Caco-2 (cell line): ENCODE measurements at places on chromosomes 5 and 9.

GRCh38 chr5:162190-162564 lies 29.1 kb upstream of the LRRC14B start:
- no peak for DNase-seq
- no peaks in the 10 kb centered on the region for H3K4me1 ChIP-seq
- H3K4me3 ChIP-seq, result no peak overlapping the region
- H3K27ac ChIP-seq, result no peak overlapping the region
- H3K36me3 ChIP-seq, result no peaks in the 10 kb centered on the region; the same call in 1 of the 2 replicates

DNA sequence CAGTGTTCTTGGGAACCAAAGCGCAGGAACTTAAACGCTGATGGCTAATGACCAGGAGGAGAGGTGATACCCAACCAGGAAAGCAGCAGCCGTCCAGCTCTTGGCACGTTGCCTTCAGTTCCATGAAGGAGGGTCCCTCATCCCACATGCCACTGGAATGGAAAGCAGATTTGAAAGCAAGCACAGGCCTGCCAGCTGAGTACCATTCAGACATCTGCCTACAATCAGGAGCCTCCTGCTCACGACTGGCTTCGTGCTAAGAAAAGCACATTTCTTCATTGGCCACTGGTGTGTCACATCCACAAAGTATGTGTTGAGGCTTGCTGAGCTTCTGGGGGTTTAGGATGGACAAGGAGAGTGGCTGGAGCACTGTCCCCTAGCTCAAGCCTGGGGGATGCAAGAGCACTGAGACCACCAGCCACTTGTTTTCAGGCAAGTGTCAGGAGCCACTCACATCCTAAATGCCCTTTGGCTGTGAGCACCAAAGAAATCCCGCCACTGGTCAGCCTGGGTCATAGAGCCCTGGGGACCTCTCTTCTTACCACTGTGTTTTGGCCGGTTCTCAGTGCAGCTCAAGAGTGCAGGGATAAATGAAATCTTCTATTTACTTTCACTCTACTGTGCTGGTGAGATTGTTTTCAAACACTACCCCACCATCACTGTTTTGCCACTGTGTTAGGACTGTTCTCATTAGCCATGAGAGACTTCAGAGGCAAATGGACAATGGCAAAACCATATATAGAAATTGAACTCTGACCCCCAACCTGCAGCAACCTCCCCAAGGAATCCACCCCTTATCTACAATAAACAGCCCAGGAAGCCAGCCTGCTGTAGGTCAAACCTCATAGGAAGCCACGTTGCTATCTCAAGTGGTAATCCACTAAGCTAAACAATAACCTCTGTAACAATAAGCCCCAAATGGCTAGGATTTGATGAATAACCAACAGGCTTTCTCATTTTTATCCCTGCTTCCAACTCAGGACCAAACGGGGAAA lies 58.3 kb downstream of the MTX3 start:
- H3K4me3 ChIP-seq, result no peak overlapping the region
- no peaks in the 10 kb centered on the region for H3K27me3 ChIP-seq
- H3K36me3 ChIP-seq, result no peaks in the 10 kb centered on the region
- no peak overlapping the region for H3K27ac ChIP-seq

DNA sequence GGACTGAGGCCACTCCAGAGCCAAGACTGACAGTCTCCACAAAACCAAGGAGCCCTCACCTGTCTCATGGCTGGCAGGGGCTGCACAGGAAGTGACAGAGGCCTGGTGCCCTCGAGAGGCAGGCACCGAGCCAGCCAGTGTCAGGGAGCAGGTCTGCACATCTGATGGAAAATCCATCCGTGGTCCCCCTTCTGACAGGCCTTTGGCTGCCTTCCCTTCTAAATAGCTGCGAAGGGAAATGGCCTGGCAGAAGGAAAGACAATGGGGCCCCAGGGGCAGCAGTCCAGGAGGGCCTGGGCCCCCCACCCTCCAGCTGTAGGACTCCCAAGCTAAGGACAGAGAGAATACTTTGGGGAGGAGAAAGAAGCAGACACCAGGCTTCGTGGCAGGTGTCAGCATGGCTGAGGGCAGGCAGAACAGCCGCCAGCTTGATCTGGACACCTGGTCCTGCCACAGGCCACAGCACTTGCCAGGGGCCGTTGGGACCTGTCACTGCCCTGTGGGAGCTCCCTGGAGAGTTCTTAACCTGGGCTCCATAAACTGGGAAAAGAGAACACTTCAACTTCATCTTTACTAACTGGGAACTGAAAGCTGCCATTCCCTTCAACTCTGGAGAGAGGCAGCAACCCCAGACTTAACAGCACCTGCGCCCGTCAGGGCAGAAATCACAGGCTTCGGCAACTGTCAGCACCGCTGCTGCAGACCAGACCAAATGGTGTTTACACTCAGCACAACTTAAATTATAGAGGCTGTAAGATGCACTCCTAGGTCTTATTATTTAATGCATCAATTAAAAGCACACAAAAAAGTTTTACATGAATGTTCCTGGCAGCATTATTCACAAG lies 22.0 kb downstream of the ADAMTS2 start:
- H3K36me3 ChIP-seq, result no peaks in the 10 kb centered on the region
- DNase-seq, result peak; percentile 20
- H3K27ac ChIP-seq, result no peak overlapping the region
- H3K4me3 ChIP-seq, result no peak overlapping the region
- H3K27me3 ChIP-seq, result no peaks in the 10 kb centered on the region

GRCh38 chr5:132499440-132500243 lies 9.1 kb upstream of the IRF1 start:
- peaks cover 52% of the 10 kb centered on the region for H3K4me1 ChIP-seq
- H3K27me3 ChIP-seq, result no peaks in the 10 kb centered on the region
- H3K27ac ChIP-seq, result peak overlapping the region; percentile 36
- H3K36me3 ChIP-seq, result no peaks in the 10 kb centered on the region
- H3K4me3 ChIP-seq, result no peak overlapping the region
- no peak for DNase-seq

DNA sequence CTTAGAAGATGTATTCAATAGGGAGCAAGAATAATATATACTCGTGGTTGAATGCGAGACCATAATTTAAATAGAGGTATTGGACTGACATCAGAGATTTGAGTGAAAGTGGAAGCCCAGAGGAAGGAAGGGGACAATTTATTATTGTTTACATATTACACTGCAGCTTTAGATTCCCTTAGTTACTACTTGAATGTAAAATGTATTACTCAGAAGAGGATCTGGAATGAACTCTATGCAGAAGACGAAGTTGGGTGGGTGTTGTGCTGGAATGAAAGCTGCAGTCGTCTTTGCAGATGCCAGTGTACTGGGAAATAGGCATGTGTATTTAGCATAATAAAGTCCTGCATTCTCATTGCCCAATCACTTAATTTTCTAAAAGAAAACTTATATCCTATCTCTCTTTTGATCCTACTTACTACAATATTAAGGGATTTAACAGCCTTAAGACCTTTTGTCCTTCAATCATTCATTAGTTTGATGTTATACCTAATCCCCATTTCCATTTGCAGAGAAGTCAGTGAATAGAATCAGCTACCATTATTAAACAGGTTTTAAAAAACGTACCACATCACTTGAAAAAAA lies 570.7 kb upstream of the WWC1 start:
- no peaks in the 10 kb centered on the region; the same call in 1 of the 2 replicates for H3K27me3 ChIP-seq
- DNase-seq, result no peak
- H3K27ac ChIP-seq, result no peak overlapping the region
- H3K4me3 ChIP-seq, result no peak overlapping the region

DNA sequence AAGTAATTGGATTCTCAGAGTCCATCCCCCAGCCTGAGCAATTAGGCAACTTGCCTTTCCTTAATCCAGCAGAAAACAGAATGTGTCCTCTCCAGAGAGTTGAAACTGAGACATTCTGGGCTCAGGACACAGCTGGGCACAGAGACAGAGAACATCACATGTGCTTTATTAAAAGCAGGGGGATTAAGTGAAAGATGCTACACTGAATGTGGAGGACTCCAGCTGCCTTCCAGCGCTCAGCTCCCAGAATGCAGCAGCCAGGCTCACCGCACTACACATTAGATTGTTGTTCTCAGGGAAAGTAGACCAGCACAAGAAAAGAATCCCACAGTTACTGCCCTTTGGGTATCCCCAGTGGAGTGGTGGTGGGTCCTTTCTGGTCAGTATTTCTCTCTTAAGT lies 141.6 kb upstream of the IL12B start:
- no peaks in the 10 kb centered on the region for H3K27me3 ChIP-seq
- no peaks in the 10 kb centered on the region for H3K36me3 ChIP-seq
- DNase-seq, result no peak
- no peaks in the 10 kb centered on the region for H3K4me1 ChIP-seq
